ENCODE measurements at places on chromosomes 2 and 18.

DNA sequence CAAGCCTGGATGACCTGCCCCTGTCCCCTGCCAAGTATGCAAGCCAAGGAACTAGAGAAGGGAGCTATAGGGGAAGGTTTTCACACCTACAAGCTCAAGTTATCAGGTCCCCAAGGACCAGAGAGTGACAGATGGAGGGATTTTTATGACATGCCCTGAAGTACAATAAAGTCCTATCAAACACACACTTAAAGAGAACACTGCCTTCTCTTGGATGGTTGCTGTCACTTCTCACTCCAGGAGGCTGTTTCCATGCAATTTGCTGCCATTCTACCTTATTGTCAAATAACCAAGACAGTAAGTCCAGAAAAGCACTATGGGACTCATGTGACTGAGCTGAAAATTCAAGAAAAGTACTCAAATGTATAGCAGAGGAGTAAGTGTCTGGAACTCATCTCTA, 76.6 kb upstream of the DDX18 start:
- no peak for DNase-seq

GRCh38 chr18:2410688-2411087, 160.6 kb downstream of the METTL4 start:
- DNase-seq = no peak

DNA sequence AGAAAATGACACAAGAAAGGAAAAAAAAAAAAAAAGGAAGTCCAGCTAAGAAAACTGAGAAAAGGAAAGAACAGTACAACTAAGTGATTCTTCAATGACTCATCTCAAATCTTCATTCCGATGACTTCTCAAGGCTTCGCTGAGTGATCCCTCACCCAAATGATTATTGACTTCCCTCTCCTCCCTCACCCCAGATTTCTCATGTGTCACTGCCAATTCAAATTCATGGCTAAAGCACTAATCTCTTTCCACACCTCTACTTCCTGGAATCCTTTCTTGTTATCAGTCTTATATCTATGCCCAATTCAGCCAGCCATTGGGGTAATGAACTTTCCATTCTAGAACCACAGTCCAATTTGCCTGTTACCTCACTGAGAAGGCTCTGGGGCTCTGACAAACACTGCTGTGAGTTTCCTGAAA, 7.2 kb upstream of the ABCB11 start:
- no peak for DNase-seq

- no peak for DNase-seq
These were observed 279.5 kb downstream of the NBAS start for GRCh38 chr2:15281681-15282080.

DNA sequence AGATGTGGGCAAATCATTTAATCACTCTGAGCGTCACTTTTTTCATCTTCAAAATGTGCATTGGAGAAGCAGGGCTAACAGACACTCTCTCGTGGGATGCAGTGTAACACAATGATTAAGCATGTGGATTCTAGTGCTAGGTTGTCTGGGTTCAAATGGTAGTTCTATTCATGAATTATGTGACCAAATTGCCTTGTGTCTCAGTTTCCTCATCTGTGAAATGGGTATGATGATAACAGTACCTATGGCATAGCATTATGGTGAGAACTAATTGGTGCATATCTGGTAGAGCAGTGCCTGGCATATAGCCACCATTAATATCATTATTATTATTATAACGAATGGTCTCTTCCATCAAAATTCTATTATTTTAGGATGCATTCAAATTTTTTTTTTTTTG, 142.4 kb upstream of the SIX3 start:
- no peak for DNase-seq

DNA sequence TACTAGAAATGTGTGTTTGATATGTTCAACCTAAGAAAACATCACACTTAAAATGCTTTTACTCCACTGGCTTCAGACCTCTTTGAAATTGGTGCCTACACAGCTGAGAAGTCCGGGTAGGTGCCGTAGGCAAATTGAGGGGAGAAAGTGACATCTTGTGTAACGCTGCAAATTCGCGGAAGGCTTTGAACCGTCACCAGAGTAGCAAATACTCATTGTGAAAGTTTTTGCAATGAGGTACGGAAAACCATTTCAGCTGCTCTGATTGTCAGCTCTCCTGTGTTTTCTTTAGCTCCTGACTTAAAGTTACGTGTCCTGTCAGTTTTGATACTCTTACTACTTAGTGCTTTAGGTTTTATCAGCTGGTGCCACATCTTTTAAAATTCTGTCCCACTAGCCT, 224.5 kb downstream of the FAM210A start:
- DNase-seq = no peak

GRCh38 chr2:191128172-191128910, 22.5 kb downstream of the STAT4 start:
- no peak for DNase-seq

DNA sequence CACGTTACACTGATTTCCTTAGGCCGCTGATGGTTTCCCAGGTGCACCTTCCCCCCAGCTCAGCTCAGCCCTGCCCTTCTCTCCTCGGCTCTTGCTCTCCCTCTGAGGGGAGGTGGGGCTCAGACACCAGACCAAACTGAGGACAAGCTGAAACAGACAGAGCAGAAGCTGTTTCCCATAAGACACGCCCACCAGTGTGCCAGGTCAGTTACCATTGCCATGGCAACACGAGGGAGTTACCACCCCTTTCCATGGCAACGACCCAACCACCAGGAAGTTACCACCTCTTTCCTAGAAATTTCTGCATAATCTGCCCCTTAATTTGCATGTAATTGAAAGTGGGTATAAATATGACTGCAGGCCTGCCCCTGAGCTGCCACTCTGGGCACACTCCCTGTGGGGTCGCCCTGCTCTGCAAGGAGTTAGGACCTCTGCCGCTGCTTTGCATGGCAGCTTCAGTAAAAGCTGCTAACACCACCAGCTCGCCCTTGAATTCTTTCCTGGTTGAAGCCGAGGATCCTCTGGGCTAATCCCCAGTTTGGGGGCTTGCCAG, 120.9 kb upstream of the SMIM21 start:
- no peak for DNase-seq

DNA sequence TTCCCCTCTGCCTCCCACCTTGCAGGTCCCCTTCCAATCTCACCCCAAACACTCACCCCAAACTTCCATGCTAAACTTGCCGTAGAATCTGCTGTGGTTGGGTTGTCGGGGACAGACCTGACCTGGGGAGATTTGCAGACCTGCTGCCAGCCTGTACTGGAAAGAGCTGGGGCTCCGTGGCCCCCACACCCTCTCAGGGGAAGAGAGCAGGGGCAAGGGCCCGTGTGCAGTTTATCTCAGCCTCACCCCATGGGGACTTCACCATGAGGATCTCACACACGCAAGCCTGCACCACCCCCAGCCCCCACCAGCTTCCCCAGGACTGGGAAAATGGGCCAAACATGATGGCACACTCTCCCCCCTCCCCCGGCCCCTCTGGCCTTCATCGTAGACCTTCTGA, 30.7 kb downstream of the KCNIP3 start:
- no peak for DNase-seq

DNA sequence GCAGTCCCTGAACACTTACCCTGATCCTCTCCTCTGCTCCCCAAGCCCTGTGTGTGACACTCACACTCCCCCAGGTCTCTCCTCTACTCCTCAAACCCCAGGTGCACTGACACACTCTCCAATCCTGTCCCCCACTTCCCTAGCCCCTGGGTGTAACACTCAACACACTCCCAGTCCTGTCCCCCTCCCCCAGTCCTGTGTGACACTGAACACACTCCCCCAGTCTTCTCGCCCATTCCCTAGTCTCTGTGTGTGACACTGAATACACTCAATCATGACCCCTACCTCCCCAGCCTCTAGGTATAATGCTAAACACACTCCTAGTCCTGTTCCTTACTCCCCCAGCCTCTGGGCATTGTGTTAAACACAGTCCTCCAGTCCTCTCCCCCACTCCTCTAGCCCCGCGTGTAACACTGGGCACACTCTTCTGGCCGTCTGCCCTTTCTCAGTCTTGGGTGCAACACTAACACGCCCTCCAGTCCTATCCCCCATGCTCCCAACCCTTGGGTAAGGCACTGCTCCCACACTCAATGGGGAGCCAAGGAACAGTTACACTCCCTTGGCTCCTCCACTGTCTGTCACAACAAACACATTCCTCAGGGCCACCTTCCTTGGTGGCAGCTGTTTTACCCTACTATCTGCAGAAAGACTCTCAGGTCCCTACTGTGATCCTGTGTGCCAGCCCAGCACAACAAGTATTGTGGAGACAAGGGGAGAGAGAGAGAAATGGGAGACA, 82.5 kb upstream of the PKDCC start:
- DNase-seq = no peak

DNA sequence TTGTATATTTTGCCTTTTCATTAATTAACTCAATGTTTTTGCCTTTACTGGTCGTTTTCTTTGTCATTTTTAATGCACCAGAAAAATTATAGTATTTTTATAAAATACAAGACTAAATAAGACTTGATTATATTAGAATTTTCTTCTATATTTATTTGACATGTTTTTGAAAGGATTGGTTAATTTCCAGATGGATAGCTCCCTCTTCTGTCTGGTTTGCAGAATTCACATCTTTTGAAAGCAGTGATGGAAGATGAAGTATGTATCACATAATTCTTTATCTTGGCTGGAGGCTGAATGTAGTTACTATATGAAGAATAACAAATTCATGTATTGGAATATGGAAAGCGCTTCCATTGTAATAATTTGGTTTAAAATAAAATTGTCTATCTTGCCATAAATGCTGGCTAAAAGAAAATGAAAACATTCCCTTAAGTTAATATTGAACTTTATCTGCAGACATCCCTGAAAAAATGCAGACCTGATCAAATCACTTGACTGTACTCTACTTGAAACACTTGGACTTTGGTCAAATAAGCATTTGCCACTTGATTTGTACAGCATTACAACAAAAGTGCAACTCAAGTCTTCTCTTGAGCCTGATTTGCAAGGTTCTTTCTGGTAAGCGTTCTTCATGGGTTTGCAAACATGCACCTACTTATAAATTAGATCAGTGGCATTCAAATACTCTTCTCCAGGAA, 86.3 kb upstream of the EFEMP1 start:
- DNase-seq = no peak

DNA sequence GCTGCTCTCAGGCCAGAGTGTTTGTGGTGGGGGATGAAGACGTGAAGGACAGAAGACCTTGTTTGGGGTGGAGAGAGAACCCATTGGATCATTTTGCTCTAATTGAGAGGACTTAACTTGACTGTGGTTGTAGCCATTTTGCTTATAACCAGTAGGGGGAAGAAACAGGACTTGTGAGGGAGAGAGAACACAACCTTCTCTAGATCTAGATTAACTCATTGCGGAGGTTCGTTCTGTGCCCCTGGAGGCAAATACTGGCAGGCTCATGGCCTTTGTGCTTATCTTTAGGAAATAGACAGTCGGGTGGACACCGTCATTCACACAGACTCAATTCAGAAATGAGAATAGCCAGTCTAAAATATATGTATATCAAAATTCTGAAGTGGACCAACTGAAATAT, 147.0 kb upstream of the LHCGR start:
- no peak for DNase-seq

- DNase-seq = no peak
These were observed 124.1 kb upstream of the MYT1L start for GRCh38 chr2:2455151-2455550.

Measured in T-helper 9 cell (primary cell).